ENCODE measurements at places on chromosomes 2 and 18.
A peak's percentile ranks its signal among the peaks of the same experiment; 100 is the strongest.

DNA sequence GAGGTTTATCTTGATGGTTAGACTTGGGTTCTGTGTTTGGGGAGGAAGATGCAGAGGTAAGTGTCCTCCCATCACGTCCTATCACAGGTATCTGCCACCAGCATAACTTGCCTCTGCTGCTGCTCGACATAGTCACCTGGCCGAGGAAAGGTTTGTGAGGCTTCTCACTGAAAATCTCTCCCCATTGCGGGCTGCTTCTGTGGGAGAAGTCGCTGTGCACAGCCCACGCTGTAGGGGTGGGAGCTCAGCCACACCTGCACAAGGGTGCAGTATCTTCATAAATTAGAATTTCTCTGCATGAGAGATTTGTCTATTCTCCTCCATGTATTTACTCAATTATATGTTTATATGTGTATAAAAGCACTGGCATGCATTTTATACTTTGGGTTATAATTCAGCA is 415.7 kb upstream of the MYT1L start:
- DNase-seq: no peak

DNA sequence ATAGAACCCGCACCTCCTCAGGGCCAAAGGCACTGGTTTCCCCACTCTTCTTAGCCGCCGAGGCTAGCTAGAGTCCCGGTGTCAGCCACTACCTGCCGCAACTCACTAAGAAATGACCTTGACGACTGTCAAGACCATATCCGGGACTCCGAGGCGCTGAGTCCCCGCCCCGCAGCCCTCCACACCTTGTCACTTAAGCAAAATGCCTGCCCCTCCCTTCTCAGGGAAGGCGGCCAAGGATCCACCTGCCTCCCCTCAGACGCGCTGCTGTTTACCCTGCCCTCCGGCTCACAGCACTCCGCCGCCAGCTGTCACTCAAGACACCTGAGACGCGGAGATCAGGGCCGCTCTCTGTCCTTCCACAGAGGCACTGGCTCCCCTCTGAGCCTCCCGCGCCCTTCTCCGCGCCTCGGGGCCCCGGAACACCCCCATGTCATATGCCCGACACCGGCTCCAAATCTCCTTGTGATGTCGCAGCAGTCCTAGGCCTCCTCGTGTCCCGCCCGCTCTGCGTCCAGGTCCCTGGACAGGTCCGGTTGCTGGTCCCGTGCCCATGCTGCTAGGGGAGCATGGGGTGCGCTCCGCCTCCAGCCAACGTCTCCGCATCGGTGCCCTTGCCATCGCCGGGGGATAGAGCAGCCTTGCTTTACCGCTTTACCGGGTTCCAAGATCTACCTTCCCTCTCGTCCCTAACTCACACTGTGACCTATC is 32.5 kb upstream of the REG3G start:
- no peak for DNase-seq

DNA sequence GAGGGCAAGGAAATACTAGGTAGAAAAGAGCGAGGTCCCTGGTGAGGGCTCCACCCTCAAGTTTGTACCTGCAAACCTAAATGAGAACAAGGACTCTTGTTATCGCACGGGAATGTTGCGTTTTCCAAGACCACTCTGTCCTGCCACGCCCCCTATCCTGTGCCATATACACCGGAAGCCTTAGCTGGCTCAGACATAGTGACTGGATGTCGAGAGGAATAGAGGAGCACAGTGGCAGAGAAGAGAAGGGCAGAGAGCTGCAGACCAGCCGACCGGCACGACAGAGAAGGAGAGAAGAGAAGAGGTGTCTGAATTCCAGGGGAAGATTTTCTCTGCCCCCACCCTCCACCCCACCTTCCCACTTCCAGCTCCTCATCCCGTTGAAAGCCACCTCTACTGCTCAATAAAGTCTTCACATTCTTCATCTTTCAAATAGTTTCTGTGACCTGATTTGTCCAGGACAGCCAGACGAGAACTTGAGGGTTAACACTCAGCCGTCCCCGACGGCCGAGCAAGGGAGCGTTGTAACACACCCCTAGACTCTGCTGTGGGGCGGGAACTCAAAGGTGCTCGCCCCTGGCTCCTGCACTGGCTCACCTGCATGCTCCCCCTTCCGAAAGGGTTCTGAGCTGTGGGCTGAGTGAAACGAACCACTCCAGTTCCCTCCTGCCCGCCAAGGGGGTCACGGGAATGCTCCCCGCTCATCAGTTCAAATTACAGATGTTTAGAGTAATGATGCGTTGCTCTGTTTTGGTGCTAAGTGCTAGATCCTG is 24.9 kb upstream of the COL3A1 start:
- DNase-seq: no peak

GRCh38 chr2:226329180-226329579 is 470.4 kb downstream of the IRS1 start:
- no peak for DNase-seq

- no peak for DNase-seq
These were observed 699.8 kb downstream of the GALR1 start for GRCh38 chr18:77949355-77949973.

- DNase-seq: peak; percentile 96
These were observed at the start of gene ARHGAP28 for GRCh38 chr18:6729247-6730091. TSS of gene ARHGAP28 (plus strand) at chr18:6729716. CDS start at chr18:6729822, 106 bp downstream.

GRCh38 chr2:165401285-165401852 is 68.1 kb upstream of the CSRNP3 start:
- DNase-seq: no peak
